Endothelial cell (in vitro differentiated cells): ENCODE measurements at places on chromosomes 13 and 19.

DNA sequence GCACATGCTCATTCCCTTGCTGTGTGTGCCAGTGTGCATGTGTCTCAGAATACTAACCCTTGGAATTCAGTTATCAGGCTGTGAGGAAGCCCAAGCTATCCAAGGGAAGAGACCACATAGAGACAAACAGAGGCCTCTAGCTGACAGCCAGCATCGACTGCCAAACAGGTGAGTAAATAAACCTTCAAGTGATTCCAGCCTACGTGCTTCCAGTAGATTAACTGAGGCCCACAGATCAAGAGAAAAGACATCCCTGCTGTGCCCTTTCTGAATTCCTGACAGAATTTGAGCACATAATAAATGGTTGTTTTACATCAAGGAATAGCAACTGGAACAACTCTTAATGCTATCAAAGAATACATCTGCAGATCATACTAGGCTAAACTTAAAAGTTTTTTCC, 17.5 kb downstream of the ZC3H13 start:
- no peak for DNase-seq

DNA sequence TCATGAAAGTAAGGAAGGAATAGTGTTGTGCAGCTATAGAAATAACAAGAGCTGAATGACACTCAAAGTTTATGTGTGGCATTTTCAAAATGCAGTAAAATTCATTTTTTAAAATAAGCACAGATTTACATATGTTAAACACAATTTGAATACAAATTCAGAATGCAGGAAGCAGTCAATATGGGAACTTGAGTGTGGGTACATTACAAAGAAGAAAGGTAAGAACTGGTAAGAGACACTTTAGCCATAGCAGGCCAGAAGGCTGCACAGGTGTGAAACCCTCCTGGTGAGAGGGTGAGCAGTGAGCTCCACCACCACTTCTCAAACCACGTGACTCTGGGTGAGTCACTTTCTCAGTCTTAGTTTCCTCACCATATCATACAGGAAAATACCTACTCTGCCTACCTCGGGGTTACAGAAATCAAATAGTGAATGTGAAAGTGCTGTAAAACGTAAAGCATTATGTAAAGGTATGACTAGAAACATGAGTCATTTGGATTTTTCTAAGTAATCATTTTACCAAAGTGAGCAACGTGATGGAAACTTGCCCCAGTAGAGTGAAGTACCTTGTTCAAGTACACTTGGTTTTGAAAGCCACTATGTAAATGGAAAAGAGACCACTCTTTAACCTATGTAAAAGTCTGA, 40.5 kb downstream of the USP12 start:
- no peak for DNase-seq

DNA sequence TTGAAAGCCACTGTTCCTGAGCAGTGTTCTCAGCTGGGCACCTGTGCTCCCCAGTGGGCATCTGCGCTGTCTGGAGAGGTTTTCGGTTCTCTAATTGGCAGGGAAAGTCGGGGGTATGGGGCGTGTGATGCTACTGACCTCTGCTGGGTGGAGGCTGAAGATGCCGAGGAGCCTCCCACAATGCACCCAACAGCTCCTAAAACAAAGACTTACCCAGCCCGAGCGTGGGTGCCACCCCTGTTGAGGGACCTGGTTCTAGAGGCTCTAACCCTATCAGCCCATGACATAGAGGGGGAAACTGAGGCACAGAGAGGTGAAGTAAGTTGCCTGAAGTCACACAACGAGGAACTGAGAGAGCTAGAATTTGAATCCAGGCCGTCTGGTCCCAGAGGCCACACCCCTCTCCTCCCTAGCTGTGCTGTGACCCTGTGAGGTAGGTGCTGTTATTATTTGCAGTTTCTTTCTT, 2.3 kb downstream of the SPACA4 start:
- peak; percentile 44 for DNase-seq

DNA sequence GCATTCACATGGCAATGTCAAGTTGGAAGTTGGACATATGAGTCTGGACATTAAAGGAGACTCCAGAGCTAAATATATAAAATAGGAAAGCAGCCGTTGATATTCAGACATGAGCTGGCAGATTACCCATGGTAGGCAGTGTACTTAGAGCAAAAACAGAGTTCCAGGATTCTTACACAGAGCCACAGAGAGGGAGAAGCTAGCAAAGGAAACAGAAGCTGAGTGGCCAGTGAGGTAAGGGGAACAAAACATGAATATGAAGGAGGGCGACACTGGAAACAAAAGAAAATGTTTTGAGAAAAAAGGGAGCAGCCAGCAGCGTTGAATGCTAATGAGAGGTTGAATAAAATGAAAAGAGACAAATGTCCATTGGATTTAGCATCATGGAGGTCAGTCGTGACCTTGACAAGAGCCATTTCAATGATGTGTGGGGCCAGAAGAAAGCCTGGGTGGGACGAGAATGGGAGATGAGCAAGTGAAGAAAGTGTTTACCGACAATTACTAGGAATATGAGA, 198.4 kb downstream of the POU4F1 start:
- DNase-seq = no peak

DNA sequence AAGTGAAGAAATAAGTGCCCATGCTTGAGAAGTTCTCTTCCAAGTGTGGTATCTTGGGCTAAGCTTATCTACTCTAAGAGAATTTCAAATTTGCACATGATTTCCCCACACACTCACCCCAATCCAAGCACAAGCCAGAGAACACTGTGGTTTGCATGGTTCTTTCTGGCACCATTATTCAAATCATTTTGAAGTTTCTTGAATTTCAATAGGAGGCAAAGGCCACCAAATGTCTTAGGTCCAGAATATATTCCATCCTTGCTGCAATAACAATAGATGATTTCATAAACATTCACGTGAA, 359.7 kb downstream of the IRS2 start:
- DNase-seq = no peak

DNA sequence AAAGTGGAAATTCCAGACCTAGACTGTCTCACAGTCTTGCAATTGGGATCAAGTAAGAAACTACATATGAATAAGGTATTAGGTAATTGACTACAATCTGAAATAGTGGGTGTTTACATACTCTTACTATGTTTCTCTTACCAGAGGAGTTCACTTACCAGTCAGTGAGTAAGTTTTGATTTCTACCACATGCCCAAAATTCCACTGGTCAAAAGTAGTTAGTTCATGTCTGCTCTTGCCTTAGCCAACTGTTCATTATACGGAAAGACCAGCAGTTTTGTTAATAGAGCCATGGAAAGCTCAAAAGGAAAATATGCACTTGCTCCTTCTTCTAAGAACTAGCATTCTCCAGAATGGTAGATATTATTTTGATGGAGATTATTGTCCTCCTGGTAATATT, 490.8 kb downstream of the RFC3 start:
- DNase-seq = no peak

DNA sequence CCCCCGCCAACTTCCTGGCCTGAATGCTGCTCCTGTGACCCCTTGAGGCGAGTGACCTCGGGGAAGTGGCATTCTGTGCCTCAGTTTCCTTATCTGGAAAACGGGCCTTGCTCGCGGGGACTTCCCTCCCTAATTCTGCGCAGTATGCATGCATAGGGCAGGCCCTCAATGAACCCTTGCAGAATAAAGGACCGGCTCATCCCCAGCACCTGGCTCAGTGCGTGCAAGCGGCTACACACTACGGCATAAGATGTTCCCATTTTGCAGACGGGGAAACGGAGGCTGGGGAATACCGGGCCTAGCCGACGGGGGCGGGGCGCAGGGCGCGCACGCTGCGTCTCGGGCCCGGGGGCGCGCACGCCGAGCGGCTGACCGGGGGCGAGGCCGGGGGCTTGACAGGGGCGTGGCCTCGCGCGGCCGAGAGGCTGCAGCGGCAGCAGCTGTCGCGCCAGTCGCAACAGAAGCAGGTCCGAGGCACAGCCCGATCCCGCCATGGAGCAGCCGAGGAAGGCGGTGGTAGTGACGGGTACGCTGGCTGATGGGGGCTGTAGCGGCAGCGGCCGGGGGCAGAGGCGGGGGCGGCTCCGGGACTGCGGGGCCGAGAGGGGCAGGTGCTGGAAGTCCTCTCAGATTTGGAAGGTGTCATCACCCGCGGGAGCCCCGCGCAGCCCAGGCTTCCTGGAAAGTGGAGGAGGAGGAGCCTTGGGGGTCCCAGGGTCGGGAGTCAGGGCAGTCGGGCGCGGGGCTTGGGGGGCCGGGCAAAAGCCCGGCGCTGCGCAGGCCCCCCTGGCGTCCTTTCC, at the start of gene PGPEP1:
TSS of gene PGPEP1 (plus strand) at position 409 of the 800 bp plus-strand sequence. CDS start at position 493, 84 bp downstream.
- DNase-seq = peak; percentile 70

GRCh38 chr19:15449620-15450527, at the start of gene WIZ:
WIZ (minus strand) TSS chr19:15449956; CDS start chr19:15448307, 1,649 bp downstream.
- DNase-seq = peak; percentile 81
